Amygdala (tissue), 56 donors: ENCODE measurements at places on chromosomes 2 and 18.
A peak's percentile ranks its signal among the peaks of the same experiment; 100 is the strongest.

- no peak for DNase-seq
Observed at GRCh38 chr18:37483984-37484819, 81.4 kb downstream of the CELF4 start.

- DNase-seq: no peak
Observed at GRCh38 chr2:174764280-174765255, at the start of gene CHRNA1. CHRNA1 (minus strand) TSS chr2:174764472; CDS start chr2:174764394, 78 bp downstream.

- DNase-seq: no peak
Observed at GRCh38 chr2:226310146-226310545, 489.5 kb downstream of the IRS1 start.

GRCh38 chr2:28640260-28640907 lies 111.2 kb upstream of the PPP1CB start:
- DNase-seq: no peak

DNA sequence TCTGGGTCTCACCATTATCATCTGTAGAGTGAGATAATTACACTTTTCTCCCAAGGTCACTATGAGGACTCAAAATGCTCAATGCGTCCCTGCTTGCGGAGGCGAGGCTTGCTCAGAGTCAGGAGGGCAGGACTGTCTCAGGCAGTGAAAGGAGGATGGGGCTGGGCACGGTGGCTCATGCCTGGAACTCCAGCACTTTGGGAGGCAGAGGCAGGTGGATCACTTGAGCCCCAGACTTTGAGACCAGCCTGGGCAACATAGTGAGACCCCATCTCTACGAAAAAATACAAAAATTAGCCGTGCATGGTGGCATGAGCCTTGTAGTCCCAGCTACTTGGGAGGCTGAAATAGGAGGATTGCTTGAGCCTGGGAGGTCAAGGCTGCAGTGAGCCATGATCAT lies 1.8 kb upstream of the KCNIP3 start:
- DNase-seq: no peak

DNA sequence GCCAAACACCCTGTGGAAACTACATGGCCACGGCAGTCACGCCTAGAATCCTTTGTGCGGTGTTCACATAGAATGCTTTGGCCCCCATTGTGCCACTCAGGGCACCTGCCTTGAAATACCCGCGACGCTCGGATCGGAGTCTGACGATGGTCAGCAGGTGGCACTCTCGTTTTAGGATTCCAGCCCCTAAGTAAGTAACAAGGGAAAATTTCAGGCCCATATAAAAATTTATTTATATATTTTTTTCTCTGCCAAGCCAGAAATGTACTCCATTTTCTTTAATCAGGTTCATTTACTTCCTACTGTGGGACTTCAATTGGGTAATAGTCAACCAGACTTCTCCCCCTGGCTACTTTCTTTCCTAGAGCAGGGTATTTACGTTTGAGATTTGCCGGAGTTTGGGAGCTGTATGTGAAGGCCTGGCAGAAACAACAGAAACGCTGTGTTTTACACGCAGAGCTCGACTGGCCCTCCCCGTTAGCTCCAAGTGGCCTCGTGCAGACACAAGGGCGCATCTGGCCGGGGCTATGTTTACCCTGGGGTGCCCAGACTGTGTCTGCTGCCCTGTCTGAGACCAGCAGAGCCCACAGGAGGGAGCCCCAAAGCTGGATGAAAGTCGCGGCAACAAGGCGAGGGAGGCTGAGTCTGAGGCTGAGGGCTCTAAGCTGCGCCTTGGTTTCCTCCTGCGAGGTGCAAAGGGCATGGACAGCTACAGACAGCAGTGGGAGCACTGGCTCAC lies 41.6 kb downstream of the LRRC30 start:
- peak; percentile 6 for DNase-seq

DNA sequence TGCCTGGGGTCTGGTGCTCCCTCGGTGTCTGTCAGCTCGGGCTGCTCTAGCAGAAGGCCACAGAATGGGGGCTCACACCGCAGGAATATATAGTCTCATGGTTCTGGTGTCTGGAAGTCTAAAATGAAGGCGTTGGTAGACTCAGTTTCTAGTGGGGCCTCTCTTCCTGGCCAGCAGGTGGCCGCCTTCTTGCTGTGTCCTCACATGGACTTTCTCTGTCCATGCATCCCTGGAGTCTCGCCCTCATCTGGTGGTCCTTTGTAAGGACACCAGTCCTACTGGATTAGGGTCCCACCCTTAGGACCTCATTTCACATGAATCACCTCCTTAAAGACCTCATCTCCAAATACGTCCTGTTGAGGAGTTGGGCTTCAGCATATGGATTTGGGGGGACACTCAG lies 65.7 kb downstream of the RRM2 start:
- no peak for DNase-seq

DNA sequence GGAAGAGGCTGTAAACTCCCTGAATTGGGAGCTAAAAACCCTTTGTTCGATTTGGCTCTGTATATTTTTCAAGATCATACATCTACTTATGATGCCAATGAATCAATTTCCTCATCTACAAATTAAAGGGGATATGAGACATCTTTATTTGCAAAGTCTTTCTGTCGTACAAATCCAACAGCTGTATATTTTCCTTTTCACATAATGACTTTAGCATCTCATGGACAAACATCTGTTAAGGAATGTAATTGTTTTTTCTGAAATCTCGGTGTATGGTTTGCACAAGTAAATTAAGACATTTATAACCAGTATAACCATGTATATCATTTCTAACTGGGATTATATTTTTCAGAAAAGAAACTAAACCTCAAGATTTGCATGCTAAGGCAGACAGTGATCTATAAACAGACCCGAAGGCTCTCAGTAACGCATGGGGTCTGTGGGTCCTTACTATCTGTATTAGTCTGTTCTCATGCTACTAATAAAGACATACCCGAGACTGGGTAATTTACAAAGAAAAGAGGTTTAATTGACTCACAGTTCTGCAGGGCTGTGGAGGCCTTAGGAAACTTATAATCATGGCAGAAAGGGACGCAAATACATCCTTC lies 130.8 kb downstream of the SLC8A1 start:
- DNase-seq: no peak

DNA sequence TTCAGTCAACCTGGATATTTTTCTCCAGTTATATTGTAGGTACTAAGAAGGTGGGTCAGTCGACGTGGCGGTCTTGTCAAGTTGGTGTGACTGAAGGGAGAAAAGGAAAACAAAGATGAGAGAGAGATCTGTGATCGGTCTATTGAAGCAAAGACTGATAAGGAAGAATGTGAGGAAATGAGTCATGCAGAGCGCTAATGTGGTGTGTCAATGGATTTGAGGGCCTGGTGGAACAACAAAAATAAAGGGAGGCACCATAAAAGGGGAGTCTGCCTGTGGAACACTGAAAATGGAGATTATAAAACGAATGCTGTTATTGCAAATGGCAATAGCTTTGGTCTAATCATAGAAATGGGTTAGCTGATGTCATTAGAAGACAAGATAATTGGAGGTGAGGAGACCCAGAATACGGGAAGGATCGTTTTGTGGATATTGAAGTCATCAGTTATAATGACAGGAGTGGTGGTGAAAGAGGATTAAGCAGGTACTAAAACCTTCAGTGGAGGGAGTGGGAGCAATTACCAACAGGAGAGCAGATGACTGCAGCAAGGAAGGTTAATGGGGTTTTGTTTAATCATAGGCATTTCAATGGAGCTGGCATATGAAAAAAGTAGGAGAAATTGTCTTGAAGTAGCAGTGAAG lies 599.1 kb upstream of the FSHR start:
- DNase-seq: no peak

DNA sequence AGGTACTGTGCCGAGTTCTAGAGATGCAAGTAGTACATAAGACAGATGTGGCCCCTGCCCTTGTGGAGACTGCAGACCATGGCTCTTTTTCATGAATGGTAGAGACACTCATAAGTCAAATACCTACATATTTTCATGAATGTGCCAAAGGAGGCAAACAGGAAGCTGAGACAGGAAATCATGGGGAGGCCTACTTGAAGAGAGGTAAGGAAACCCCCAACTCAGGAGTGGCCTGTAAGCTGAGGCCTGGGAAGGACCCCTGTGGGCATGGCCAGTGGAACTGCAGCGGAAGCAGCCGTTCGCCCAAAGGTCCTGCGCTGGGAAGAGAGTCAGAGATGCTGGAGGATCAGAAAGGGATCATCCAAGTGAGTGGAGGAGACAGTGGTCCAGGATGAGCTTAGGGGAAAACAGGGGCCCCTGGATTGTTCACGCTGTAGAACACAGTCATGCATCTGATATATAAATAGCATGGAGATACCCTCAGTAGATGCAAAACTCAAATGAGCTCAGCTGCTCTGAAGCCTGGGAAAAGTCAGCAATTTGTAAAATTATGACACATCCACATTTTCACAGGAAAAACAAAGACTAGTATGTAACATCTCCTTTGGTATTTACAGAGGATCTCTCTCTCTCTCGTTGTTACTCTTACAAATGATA lies 228.9 kb downstream of the NEDD4L start:
- DNase-seq: no peak

DNA sequence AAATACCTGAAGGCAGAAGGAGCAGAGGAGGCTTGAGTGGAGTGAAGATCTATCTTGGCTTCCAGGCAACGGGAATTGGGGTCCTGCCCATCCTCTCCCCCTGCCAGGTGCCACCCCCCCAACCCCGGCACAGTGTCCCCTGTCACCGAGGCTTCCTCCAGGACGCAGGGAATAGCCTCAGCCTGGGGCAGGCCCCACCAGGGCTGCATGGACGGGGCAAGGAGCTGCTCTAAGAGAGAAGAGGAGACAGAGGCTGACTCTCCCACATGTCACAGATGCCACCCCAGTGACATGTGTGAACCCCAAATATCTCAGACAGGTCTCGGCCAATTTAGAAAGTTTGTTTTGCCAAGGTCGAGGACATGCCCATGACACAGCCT lies 42.1 kb downstream of the PXDN start:
- no peak for DNase-seq

DNA sequence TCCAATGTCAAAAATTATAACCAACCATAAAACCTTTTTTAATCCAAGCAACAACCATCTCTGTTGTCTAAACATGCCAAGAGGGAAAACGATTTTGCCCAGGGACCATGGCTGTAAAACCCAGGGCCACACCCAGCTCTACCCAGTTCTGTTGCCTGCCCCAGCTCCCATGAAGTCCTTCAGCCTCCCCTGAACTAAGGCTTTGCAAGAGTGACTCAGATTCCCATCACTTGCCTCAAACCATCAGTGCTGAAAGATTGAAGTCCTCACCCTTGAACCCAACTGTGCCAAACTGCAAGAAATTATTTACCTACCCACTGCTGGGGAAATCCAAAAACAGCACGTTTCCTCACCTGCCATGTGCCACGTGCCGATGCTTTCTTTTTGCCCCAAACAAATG lies 102.5 kb downstream of the TFCP2L1 start:
- DNase-seq: no peak

DNA sequence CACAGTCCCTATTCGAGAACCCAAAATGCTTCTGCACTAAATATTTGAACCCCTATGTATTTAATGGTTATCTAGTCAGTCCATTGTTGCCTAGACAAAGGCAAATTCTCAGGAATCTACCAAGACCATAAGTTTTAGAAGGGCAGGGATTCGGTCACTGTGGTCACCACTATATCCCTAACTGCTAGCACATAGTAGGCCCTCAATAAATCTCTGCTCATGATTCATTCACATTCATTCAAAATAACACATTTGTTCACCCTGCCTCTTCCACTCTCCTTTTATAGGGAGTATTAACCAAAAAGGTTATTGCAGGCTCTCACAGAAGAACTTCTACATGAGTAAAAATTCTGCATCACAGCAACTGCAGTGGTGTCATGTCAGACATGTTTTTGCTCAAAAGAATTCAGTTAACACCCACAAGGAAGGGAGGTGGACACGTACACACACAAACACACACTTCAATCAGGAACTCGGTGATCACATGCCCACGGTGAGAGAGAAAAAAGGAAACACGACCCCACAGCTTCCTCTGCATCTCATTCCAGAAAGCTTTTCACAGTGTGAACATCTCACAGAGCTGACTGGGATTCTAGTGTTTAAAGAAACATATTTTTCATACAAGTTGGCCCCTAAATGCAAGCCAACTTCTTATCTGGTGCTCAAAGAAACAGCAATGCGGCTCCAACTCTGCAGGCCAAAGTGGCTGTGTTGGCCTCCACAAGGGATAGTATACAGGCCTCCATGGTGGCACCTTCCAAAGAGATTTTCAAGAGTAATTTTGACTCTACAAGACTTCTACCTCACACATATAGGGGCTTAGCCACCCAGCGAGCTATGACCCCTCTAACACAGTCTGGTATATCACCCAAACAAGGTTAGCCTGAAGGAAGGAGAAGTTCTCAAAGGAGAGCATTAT lies 98.0 kb downstream of the ANKRD44 start:
- peak; percentile 5 for DNase-seq

DNA sequence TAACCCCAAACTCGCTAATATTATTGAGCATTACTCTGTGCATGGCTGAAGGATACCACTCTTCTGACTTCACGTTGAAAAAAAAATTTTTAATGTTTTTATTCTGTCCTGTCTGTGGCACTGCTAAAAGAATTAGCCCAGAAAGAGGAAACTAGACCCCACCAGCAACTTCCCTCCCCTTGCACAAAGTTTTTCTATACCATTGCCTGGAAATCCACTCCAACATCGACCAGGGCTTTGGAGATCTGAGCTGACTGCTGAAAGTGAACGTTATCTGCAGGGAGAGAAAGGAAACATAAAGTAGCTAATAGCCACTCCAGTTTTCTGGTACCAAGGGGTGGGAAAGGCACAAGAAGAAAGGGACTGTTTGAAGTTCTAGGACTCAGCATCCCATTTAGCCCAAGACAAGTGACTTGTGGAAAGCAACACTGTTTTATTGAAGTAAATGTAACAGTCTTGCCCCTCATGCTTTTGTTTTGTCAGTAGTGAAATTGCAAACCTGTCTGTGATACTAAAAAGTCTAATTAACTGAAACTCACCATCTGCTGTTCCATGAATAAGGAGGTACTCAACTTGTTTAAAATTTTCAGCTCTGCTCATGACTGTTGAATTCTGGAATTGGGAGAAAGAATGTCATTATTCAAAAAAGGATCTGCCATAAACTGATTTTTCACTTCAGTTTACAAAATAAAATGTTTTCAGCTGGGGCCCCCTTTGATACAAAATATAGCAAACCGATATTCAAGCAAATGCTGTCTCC lies 79.1 kb downstream of the DPP4 start:
- no peak for DNase-seq

GRCh38 chr2:694174-694573 lies 17.0 kb upstream of the TMEM18 start:
- no peak for DNase-seq

- DNase-seq: no peak
Observed at GRCh38 chr18:58316396-58317342, 272.6 kb downstream of the NEDD4L start.

GRCh38 chr2:48915227-48915626 lies 159.7 kb upstream of the LHCGR start:
- no peak for DNase-seq
